ENCODE measurements at places on chromosomes 7 and 10.
A peak's percentile ranks its signal among the peaks of the same experiment; 100 is the strongest.

DNA sequence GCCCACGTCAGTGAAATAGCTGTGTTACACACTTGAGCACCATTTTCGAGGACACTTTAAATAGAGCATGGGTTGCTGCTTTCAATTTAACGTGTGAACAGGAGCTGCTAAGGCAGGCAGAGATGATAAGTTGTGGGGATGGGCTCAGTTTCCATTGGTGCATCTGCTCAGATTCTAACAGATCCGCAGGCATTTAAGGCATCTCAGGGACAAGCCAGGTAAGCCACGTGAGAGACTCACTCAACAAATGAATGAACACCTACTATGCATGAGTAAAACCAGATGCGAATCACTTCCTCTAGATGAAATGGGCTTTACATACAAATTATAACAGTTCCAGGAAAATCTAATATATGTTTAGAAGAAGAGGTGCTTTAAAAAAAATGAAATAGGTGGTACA lies 34.6 kb downstream of the PLXNA4 start:
- no peak for DNase-seq

DNA sequence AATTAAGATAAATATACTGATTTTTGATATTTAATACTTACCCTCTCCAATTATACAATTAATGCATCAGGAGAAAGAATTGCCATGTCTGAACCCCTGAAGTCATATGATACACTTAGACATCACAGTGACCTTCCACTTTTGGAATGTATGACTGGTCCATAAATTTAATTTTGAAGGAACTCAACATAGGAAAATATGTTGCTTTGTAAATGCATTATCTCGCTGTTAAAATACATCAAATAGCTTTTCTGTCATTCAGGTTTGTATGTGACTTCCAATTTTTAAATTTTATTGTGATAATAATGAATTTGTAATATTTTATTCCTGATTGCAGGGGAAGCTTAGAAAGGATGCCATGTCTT lies 631.9 kb upstream of the ANKRD30A start:
- no peak for DNase-seq

GRCh38 chr10:102628451-102628911 lies 15.8 kb upstream of the TRIM8 start:
- no peak for DNase-seq

GRCh38 chr7:140451716-140452115 lies 27.6 kb downstream of the MKRN1 start:
- DNase-seq = no peak

DNA sequence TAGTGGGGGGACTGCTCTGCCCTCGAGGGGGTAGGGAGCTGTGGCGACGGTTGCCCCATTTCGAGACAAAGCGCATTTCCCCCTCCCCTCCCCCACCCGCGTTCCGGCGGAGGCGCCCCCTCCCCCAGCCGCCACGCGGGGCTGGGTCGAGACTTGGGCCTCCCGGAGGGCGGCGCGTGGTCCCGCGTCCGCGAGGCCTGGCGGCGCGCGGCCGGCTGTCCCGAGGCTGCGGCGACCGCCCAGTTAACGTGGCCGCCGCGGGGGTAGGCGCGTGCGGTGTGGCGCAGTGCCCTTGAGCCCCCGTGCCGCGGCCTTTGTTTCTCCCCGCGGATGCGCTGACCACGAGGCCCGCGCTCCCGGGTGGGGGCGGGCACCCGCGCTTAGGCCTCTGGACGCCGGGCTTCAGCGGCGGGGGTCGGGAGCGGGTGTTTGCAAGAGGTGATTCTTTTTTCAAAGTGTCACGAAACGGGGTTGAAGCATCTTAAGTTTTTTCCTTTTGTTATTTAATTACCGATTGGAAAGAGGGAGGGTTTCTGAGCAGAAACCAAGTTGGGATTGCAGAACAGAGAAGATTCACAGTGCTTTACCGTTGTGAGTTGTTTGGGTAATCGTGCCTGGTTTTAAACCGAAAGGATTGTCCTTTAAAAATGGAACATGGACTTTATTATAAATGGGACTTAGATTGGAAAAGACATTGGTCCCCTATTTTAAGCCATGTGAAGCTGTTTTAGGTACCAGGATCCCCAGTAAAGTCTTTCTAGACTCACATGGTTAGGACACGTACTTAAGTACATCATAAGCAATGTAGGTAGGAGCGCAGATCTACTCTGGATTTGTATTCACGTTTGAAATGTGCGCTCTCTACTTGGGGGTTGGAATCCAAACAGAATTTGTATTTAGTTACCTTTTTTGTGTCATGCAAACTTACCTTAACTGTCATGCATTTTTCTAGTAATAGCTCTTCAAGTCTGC lies 760 bp downstream of the CBX3 start:
- DNase-seq = peak; percentile 39

DNA sequence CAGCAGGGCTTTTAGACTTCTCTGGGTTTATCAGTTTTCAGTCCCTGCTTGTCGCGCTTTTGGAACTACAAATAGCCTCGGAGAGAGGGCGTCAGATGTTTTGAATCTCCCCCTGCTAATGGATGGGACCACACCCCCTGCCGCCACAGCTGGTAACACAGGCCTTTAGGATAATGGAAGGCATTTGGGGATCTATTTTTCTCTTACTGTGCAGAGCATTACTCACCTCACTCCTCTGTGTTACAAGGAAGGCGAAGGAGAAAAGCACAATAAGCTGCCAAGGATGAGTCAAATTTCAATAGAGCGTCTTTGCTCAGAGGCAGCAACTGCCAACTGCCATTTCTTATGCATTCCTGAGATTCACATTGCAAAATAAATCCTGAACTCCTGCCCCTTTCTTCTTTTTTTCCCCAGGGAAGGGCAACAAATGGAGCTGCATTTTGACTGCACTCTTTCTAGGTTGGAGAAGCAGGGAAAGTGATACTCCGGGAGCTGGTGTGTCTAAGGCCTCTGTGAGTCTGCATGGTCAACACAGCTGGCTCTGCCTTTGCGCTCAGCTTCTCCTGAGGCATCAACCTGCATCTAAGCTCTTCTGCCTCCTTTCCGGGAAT lies 31.5 kb upstream of the SMNDC1 start:
- no peak for DNase-seq

- no peak for DNase-seq
Observed at GRCh38 chr7:98034081-98035035, 44.4 kb upstream of the OCM2 start.
